ENCODE measurements at places on chromosomes 5 and 9.
A peak's percentile ranks its signal among the peaks of the same experiment; 100 is the strongest.

DNA sequence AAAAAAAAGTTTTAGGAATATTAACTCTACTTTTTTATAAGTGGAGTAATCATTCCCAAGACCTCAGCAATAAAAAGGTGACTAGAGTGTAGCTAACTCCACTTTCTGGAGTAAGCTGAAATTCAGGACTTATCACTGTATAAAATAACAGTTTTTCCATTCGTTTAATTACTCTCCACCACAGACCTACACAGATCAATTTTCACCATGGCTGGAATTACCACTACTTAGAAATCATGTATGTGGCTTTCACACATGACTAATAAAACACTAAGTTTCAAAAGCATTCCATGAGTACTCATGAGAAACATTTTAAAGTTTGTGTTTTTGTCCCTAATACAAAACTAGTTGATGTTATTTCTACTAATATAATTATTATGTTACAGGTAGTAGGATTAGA, 9.9 kb downstream of the PLPP1 start:
- ATAC-seq = no peak

GRCh38 chr5:178337334-178337741, 104.7 kb upstream of the PHYKPL start:
- ATAC-seq = no peak

GRCh38 chr5:148998174-148998797, 64.6 kb downstream of the SH3TC2 start:
- ATAC-seq = peak; percentile 29

DNA sequence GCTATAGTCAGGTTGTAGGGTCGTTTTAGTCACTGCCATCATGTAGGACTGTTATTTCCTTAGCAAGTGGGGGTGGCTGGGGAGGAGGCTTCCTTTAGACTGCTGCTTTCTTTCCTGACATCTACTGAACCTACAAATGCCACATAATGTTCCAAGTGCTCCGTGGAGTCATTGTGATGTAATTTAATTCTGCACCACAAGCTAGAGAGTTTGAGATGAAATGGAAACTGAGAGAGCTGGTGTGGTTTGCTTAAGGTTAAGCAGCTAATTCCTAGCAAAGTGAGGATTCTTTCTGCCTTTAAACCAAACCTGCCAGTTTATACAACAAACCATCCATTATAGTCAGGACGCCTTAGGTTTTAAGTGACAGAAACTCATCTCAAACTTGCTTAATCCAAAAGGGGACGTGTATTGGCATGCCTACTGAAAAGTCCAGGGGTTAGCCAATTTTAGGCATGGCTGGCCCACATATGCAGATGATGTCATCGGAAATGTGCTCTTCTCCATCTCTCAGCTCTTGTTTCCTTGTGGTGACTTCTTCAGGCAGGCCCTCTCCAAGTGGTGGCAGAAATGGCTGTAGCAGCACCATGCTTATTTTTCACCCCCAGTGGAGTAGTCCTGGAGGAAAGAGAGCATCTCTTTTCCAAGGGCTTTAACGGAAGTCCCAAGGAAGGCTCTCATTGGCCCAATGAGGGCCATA, 30.5 kb downstream of the ZNF618 start:
- ATAC-seq = no peak

DNA sequence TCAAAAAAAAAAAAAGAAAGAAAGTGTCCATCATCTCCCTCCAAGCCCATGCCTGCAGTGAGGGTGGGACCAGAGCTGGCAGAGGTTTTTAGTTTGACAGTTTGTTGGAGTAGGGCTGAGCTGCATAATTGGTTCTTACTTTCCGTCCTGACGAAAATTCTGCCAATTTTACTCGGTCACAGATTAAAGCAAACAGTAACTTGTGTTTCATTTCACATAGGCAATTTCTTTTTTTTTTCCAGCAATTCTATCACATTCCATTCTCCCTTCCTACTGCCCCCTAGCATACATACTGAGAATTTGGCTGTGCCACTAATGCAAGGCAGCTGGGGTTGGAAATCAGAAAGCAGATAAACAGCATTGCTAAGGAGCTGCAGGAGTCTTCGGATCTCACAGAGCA, 132.4 kb downstream of the FRMD3 start:
- ATAC-seq = no peak

- ATAC-seq = no peak
These were observed 131.5 kb upstream of the SV2C start for GRCh38 chr5:75951716-75952115.

GRCh38 chr5:147855774-147856069, 22.8 kb upstream of the SCGB3A2 start:
- no peak for ATAC-seq

DNA sequence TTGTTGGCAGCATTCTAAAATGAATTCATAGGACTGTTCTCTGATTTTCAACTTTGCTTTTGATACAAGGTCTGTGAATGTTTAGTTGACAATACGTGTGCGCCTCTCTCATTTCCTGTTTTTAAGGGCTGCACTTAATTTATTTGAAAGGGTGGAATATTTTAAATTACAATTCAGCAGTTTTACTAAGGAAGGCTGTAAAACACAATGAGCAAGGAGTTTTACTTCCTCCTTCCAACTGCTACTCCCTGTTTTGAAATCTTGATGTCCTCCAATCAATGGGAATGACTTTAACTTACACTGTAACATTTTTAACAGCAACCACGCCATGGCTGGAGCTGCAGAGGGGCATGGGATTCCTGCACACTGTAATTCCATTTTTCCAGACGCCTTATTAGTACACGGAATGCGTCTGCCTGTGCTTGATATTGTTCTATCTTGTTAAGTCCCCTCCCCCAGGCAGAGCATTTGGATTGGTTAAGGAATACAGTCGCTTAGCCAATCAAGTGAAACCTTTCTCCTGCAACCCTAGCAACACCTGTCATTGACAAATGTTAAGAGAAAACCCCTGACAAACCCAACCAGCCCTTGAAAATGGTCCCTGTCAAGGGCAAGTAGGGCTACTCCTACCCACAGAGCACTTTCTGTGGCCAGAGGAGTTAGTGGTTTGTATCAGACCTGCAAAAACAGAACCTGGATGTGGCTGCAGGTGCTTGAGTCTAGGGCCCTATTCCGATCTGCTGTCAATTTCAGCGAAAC, 12.5 kb upstream of the ZSWIM6 start:
- peak; percentile 99 for ATAC-seq
